AML-193 (cell line): ENCODE measurements at places on chromosomes 11 and 22.
A peak's percentile ranks its signal among the peaks of the same experiment; 100 is the strongest.

DNA sequence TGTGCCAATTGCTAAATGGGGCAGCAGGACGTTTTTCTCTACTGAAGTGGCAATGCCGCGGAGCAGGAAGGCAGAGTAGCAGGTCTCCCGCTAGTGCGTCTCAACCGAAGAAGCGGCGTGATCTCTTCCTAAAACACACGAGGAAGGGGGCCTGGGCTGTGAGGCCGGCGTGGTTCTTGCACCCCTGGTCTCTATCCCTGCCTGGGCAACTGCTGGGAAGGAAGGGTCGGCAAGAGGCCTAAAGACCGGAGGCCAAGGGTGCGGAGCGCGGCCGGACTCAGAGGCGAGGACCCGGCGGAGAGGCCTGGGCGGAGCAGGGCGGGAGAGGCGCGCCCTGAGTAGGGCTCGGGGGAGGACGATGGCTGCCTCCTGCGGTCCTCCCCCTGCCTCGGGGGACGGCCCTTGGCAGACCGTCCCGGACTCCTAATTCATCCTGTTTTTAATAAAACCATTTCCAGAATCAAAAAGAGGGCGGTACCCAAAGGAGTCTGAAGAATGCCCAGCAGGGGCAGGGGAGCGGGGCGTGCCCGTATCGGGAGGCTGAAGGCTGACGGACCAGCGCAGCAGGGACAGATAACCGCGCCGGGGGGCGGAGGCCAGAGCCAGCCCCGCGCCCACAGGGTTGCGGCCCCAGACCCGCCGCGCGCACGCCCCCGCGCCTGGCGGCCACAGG is 572 bp upstream of the APLP2 start:
- DNase-seq = peak; percentile 78

- no peak for DNase-seq
These were observed 156.2 kb downstream of the CRYBB2 start for GRCh38 chr22:25375683-25376082.

DNA sequence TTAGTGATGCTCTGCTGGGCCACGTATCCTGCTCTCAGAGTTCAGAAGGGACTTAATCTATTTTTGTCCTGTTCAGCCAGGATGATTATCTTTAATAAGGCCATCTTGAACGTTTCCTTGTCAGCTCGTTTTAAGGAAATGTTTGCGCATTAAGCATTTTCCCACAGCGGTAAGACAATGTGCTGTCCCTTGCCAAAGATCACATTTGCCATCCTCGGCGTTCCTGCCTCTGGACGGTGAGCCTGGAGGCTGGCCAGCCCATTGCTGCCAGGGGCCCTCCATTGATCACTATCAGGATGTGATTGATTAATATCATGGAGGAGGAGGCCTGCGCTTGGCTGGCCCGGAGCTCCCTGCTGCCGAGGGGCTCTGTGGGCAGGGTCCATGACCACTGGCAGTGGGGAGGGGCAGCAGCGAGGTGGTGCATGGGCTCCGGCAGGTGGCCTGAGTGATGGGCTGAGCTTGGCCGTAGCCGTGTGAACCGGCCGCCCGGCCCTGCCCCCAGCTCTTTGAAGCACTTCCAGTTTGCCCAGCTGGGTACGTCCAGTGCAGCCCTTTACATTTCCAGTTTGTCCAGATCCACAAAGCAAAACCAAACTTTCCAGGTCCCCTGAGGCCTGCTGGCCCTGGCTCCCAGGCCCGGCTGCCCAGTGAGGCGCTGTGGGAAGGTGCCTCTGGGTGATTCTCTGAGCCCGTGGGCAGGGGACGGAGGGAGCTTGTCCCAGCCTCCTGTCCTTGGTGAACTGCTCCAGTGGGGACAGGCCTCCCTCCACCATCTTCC is 49.5 kb upstream of the SMIM38 start:
- DNase-seq = no peak

- no peak for DNase-seq
These were observed 198.6 kb downstream of the TMEM135 start for GRCh38 chr11:87236368-87236767.

DNA sequence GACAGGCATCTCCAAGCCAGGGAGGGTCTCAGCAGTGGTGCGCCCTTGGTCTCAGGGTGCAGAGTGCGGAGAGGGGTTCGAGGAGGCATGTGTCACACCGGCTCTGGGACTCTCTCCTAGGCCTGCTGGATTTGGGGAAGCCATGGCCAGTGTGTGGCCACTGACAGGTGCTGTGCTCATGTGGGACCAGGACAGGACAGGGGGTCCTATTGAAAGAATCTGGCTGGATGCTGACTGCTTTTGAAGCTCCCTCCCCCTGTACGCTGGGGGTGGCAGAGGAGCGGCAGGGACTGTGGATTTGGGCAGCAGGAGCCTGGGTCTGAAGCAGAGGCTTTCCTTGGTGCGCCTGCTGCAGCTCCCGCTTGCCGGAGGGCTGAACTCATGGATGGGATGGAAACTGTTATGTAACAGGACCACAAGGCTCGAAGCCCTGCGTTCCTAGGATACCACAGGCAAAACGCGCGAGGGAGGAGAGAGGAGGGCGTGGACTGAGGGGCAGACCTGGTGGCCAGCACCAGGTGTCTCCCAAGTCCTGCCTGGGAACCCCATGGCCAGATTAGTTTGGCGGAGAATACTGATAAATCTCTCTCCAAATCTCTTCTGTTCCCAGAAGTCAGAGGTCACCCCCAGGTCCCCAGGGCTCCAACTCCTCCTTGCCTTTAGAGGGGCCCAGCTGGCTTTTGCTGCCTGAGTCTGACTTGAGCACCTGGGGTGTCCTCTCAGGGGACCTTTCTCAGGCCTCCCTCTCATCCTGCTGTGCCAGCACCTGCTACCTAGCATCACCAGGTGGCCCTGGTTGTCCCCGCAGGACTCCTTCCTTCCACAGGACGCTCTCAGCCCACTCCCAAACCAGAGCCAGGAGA is 13.8 kb upstream of the TEF start:
- no peak for DNase-seq

- DNase-seq = no peak
These were observed 16.5 kb upstream of the APOBEC3A start for GRCh38 chr22:38940811-38941384.

- no peak for DNase-seq
These were observed 19.1 kb downstream of the OR51E1 start for GRCh38 chr11:4662876-4663275.

DNA sequence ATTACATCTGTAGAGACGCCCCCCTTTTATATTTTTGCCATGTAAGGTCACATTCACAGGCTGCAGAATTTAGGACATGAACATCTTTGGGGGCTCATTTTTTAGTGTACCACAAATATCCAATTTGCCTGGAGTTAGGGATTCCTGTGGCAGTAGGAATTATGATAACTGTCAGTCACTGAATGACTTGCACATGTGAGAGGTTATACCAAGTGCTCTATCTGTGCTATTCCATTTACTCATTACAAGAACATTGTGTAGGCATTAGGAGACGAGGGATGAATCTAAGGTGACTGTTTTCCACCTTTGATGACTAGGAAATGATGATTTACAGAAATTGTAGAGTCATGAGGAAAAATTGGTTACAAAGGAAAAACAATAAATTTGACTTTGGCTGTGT is 79.3 kb downstream of the LIF start:
- DNase-seq = no peak

DNA sequence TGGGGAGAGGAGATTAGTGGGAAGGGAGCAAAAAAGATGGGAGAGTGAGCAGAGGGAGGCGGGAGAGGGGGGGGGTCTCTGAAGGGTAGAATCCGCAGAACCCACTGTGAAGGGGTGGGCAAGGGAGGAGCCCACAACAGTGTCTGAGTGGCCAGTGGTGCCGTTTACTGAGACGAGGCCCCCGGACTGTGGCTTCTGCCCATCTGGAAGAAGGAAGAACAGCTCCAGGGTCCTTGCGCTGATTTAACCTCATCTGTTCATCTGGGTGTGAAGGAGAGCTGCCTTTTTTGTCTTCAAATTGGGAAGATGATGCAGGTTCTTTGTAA is 45.7 kb upstream of the ANO1 start:
- DNase-seq = no peak

GRCh38 chr11:96147186-96147585 is 195.8 kb downstream of the MAML2 start:
- DNase-seq = no peak

- DNase-seq = no peak
These were observed 1.1 kb upstream of the PHLDB1 start for GRCh38 chr11:118606157-118606843.

DNA sequence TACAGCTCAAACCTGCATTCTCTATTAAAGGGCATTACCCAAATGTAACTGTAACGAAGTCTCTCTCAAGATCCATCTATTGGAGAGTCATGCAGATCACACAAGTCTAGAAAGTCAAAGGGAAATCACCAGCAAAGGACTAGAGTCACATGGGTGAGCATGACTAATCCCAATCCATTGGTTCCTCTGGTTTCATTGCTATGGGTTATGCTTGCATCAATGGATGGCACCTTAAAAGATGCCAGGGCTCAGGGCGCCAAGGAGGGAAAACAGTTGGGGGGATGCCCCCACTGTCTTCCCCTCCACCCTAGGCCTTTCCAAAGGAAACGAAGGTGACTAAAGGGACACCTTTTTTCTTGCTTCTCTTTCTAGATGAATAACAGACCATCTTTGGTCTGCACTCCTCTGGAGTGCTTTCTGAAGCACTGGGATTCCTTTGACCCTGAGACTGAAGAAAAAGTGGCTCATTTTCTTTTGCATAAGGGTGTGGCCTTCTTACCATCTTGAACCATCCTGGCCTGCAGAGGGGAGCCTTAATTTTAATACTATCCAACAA is 8.1 kb downstream of the NXPE4 start:
- no peak for DNase-seq

- no peak for DNase-seq
These were observed 4.3 kb upstream of the ACR start for GRCh38 chr22:50733521-50734342.

GRCh38 chr11:69888483-69889181 is 69.4 kb upstream of the FGF3 start:
- DNase-seq = peak; percentile 2

DNA sequence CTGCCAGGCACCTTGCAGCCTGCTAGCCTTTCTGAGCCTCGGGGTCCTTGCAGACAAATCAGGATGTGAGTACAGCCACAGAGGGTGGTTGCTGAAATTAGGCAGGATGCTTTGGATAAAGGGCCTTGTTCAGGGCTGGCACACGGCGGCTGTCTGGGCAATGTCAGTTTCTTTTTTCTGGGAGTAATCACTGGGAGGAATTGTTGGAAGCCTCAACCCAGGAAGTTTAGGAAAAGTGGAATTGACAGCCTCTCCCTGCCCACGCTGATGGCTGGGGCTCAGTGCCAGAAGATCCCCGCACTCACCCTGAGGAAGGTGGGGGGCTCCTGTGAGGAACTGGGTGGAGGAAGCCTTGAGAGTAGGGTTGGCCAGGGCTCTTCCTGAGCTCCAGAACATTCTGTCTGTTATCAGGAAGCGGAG is 37.4 kb downstream of the CD82 start:
- no peak for DNase-seq

GRCh38 chr11:44774731-44775130 is 48.0 kb downstream of the TSPAN18 start:
- no peak for DNase-seq

DNA sequence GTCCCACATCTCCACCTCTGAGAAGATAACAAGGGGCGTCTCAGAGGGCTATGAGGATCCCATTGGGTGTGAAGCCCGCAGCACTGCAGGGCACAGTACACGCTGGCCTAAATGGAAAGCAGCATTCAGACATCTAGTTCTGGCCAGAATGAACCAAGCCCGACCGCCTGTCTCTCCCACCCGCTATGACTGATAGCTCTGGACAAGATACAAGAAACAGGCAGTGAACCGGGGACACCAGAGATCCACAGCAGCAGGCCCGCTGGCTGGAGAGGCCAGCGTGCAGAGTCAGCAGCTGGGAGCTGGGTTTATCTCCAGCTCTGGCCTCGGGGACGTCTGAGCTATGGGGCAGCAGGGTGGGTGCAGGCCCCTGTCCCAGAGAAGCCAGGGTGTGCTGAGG is 9.6 kb downstream of the CERK start:
- DNase-seq = no peak

- DNase-seq = no peak
These were observed 15.4 kb downstream of the GGA1 start for GRCh38 chr22:37624017-37624365.

DNA sequence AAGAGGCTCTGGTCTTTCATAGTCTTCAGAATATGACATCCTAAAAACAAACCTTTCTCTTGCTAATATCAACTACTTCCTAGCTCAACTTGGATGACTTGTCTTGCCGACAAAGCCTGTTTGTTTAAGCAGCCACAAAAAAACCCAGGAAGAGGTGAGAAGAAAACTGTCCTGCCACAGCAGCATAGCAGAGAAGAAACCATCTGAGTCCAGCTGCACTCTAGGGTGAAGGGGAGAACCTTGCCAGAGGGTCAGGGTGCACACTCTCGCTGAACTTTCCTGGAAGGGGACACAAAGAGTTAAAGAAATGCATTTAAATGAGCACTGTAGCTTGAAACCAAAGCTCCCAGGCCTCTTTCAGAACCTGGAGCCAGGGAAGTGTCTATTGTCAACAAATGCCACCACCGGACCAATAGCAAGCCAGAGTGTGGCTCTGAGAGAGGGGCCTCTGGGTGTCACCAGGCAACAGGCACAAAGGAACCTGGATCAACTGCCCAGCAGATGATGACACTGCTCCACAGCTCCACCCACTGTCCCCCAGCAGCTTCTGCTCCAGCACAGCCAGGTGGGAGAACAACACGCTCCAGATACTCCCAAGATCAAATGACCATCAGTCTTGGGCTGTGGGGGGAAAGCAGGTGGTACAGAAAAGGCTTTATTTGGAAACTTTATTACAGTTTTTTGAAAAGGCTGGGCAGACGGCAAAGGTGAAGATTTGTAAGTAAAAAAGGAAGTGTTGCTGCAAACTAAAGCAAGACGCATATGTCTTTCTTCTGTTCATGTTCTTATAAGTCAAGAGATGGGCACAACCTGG is 105.7 kb downstream of the RASSF10 start:
- no peak for DNase-seq

DNA sequence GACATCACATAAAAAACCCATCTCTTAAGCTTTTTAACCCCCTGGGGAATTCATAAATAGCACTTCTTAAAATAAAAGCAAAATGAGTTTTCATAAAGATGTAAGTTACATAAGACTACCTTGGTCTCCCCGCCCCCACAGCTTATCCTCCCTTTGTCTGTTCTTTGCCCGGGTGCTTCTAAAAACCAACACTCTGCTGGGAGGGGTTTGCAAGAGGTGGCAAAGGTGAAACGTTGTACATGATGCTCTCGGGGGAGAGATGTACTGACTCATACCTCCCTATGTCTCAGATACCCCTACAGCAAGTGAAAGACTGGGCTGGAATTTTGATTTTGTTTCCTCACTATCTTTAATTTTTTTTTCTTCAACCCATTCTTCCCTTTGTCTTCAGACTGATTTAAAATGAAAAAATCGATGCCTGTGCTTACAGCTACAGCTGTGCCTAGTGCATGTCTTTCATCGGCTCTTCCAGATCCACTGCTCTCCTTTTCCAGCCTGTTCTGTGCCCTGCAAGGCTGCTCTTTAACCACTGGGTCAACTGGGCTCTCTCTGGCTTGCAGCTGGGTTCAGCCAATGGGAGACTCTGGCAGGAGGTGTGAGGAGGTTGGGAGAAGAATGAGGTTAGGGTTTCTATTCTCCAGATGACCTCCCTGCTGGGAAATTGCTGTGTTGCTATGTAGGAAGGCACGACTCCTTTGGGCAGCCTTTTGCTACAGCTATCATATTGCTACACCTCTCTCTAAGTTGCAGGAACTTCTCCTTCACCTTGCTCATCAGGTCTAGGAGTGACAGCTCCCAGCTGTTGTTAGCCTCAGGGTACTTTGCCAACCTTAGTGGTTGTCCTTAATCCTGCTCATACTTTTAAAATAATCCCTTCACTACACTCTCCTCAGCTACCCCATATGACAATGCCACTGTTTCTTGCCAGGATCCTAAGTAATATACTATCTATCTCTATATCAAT is 266.5 kb downstream of the TENM4 start:
- no peak for DNase-seq
